Bronchial epithelial cell (primary cell): ENCODE measurements at places on chromosomes 13 and 19. TPM values are rescaled to one million over a fixed set of nuclear protein-coding genes. Genes with fewer than 3 reads are reported as not detected.

PRKCG gene
- not detected in 2 replicates for total RNA-seq

DIRAS1 gene
- under 0.01 TPM in 2 replicates for total RNA-seq

KIR3DL2 gene
- total RNA-seq: not detected in 2 replicates

RHPN2 gene
- total RNA-seq: 16.3 and 22.1 TPM in 2 replicates

ZNF540 gene
- total RNA-seq: under 0.01 and 0.13 TPM in 2 replicates

GNG7 gene
- under 0.01 TPM in 2 replicates for total RNA-seq

SERTM1 gene
- not detected in 2 replicates for total RNA-seq

IGLON5 gene
- not detected in 2 replicates for total RNA-seq

KCNC3 gene
- 0.13 TPM in 1 of 2 replicates, not detected in the other for total RNA-seq

ZNF808 gene
- 12.6 and 17.0 TPM in 2 replicates for total RNA-seq

CGB1 gene
- total RNA-seq: not detected in 2 replicates

SOX1 gene
- total RNA-seq: not detected in 2 replicates

ZNF563 gene
- total RNA-seq: 2.4 and 4.6 TPM in 2 replicates

JUNB gene
- 158 and 179 TPM in 2 replicates for total RNA-seq

TJP3 gene
- 2.1 and 5.0 TPM in 2 replicates for total RNA-seq

CUL4A gene
- 84.0 and 104 TPM in 2 replicates for total RNA-seq

HIF3A gene
- total RNA-seq: 0.13 and 0.53 TPM in 2 replicates

FSD1 gene
- 0.13 and 0.26 TPM in 2 replicates for total RNA-seq

COX6B2 gene
- total RNA-seq: 0.26 and 0.64 TPM in 2 replicates

CD37 gene
- not detected in 2 replicates for total RNA-seq

TNFSF13B gene
- total RNA-seq: 0.79 and 1.7 TPM in 2 replicates

ZNF83 gene
- total RNA-seq: 132 and 163 TPM in 2 replicates

EPS8L1 gene
- total RNA-seq: 117 and 308 TPM in 2 replicates

ZNF223 gene
- 5.8 and 6.1 TPM in 2 replicates for total RNA-seq

ERICH6B gene
- not detected in 2 replicates for total RNA-seq

ADGRE3 gene
- not detected in 2 replicates for total RNA-seq

SH2D3A gene
- 69.6 and 88.5 TPM in 2 replicates for total RNA-seq

PRX gene
- total RNA-seq: 1.4 and 1.8 TPM in 2 replicates

CNN1 gene
- total RNA-seq: not detected in 2 replicates

MEX3D gene
- total RNA-seq: 34.2 and 43.4 TPM in 2 replicates

WDR87 gene
- not detected in 2 replicates for total RNA-seq

MOB3A gene
- 15.8 and 19.5 TPM in 2 replicates for total RNA-seq

ZNF573 gene
- 3.3 and 6.6 TPM in 2 replicates for total RNA-seq

VSTM1 gene
- total RNA-seq: not detected in 2 replicates

C1QTNF9B gene
- not detected in 2 replicates for total RNA-seq

KLK12 gene
- total RNA-seq: 26.1 TPM in 1 of 2 replicates, not detected in the other

CEACAM3 gene
- 0.26 TPM in 1 of 2 replicates, not detected in the other for total RNA-seq

PRRG2 gene
- total RNA-seq: 4.5 and 6.3 TPM in 2 replicates

HCN2 gene
- under 0.01 and 0.51 TPM in 2 replicates for total RNA-seq
